ENCODE measurements at places on chromosomes 3 and 15.

DNA sequence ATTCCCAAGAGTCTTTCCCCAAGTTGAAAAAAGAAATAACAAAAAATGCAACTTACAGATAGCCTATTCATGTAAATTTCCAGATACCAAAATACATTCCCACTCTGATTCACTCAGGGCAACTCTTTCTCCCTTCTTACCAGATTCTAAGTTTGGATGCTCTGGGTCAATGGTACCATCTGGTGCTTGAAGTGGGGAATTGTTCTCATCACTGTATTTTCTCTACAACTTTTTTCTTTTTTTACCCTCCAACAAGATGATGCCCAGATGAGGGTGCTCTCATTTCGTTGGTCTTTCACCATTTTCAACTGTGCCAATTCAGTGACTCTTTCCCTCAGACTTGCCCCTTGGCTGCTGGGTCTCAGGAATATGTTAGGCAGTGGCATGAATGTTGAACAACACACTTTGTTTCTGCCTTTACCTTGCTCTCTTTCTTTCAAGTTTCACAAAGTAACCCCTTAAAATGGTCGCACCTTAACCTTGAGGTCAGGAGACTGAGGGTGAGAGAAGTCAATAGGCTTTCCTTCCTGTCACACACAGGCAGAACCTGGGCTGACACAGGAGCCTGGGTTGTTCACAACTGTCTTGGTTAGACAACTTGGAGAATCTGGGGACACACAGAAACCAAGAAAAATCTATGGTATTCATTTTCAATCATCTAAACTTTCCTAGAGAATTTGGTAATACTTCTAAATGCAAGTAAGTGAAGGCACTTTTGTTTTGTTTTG, 330.7 kb upstream of the SLCO3A1 start:
- DNase-seq = peak; percentile 74

DNA sequence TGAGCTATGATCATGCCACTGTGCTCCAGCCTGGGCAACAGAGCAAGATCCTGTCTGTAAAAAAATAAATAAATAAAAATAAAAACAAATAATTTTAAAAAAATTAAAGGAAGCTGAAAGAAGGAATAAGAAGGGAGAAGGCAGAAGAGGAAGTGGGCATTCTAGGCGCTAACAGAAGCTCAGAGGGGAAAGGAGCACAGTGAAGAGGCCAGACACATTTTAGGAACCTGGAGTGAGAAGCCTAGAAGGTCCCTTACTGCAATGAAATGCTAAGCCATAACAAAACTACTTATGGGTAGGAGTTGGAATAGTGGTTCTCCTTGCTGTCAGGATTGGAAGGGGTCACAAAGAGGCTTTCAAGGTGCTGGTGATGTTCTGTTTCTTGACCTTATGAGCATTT, 64.0 kb downstream of the ITGB5 start:
- no peak for DNase-seq

DNA sequence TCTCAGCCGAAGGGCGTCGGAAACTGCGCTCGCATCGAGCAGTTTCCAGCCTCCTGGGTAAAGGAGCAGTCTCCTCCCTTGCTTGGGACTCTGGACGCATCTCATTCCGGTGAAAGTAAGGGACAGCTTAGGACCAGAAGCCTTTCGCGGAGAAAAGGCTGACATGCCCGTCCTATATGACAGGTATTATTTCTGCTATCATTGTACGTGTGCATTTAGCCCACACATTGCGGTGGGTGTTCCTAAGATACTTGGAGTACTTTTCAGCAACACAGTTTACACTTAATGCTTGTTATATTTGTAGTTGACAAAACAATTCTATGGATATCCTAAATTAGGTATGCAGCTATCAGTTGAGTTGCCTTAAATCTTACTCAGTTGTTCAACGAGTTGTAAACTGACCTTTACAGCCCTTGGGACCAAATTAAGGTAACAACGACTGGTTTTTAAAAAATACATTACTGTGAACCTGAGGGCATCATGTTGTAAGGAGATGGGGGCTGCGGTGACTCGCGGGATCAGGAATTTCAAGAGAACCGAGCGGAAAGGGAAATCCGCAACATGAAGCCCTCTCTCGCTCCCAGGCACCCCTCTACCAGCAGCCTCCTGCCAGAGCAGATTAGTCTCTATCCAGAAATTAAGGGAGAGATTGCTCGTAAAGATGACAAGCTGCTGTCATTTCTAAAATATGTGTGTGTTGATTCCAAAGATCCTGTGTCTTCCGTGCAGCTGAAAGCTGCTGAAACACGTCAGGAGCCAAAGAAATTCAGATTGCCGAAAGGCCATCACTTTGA, 632 bp upstream of the COPS2 start:
- peak; percentile 25 for DNase-seq

DNA sequence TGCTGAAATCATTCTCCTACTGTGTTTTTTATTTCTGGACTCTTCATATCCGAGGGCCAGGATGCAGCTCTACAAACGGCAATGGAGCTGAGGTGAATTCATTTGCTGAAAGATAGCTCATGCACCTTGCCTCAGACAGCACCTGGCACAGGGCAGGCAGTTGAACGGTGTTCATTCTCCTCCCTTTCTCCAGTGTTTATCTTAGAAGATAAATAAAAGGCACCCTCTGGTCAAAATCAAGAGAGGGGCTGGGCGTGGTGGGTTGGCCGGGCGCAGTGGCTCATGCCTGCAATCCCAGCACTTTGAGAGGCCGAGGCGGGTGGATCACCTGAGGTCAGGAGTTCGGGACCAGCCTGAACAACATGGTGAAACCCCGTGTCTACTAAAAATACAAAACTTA, 79.3 kb upstream of the LMOD3 start:
- DNase-seq = no peak

DNA sequence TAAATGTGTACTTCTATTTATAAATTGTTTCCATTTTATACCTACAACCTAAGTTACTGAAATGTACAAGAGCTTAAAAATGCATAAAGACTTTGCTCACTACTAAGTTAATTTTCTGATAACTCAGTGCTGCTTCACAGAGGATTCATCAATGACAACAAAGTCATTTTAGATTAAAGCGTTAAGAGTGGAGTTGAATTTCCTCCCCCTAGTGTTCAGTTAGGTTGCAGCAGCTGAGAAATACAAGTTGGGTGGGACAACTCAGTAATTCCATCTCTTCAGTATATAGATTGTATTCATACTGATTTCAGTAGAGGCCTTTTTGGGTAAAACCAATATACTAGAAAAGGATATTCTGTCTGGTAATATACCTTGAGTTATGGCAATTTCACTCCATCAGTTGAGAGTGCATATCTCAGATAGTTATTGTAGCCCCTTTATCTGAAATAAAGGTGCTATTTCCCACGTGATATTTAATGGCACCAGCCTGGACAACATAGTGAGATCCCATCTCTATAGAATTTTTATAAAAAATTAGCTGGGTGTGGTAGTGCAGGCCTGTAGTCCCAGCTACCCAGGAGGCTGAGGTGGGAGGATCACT, 6.9 kb upstream of the RPL35A start:
- peak; percentile 51 for DNase-seq

GRCh38 chr3:43390255-43390588, 103.9 kb downstream of the SNRK start:
- no peak for DNase-seq

- no peak for DNase-seq
Measured at GRCh38 chr3:14131134-14131533, 6.3 kb downstream of the TMEM43 start.

All from AG10803 (cell line).